ENCODE measurements at places on chromosomes 7 and 10. TPM values are rescaled to one million over a fixed set of nuclear protein-coding genes. Genes with fewer than 3 reads are reported as not detected.

DNA sequence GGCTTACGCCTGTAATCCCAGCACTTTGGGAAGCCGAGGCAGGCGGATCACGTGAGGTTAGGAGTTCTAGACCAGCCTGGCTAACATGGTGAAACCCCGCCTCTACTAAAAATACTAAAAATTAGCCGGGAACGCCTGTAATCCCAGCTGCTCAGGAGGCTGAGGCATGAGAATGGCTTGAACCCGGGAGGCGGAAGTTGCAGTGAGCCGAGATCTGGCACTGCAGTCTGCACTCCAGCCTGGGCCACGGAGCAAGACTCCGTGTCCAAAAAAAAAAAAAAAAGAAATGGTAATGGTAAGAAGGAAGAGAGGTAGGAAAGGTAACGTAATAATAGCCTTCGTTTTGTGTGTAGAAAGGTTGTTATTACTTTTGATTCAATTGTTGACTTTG lies 1.2 kb downstream of the HSPA14 start:
- DNase-seq, result no peak

DNA sequence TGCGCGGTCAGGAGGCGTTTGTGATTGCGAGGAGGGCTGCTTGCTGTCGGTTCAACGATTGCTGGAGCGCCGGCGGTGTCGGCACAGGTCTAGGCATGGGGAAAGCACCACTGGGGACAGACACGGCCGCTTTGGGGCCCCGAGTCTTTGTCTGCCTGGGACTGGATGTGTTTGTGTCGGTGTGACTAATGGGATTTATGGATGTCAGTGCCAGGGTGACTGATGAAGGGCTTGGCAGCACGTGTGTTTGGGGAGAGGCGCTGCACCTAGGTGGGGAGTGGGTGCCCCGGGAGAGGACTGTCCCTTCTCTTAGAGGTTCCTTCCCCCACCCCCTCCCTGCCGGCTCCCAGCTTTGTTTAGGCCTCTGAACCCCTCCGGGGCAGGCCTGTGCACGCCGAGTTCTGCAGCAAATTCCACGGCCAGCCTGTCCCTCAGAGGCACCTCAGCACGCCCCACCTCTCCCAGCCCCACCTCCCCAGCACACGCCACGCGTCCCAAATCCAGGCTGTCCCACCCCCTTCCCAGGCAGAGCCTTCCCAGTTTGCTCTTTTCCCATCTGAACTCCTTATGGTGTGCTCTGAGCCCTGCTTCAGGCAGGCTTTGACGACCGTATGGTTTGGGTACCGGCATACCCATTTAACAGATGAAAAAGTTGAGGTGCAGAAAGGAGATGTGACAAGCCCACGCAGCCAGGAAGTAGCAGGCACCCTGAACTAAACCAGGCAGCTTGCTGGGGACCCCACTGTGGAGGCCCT lies 6.4 kb upstream of the TNRC18 start:
- DNase-seq, result no peak

DNA sequence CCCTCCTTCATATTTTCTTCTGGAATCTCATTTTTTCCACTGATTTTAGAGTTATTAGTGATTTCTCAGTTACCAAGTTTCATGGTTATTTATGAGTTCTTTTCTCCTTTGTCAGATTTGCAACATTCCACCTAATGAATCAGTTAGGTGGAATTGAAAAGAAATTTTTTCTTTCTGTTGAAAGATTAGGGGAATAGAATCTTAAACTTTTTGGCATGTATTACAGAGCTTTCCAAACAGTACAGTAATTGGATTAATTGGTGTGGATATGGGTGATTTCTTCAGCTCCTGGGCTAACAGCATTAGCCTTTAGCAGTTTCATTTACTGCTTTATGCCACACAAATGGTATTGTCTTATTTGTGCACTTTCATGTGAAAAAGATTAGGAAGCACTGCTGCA lies 17.0 kb downstream of the STAM start:
- DNase-seq, result no peak

DNA sequence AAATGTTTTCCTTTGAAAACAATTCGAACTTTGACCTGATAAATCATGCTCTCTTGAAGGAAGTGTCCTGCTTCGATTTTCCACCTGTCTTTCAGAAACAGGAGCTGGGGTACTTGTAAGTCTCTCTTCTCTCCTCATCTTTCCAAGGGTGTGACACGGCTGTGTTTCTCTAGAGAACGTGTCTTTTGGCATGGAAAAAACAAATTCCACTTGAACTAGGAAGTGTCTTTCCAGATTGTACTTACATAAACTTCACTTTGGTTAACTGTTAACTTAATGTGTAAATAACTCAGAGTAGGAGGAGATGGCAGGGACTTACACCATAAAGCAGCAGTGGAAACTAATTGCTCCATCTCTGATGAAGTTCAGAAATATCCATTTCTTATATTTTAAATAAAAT lies 4.2 kb upstream of the CALCR start:
- DNase-seq, result no peak

DNA sequence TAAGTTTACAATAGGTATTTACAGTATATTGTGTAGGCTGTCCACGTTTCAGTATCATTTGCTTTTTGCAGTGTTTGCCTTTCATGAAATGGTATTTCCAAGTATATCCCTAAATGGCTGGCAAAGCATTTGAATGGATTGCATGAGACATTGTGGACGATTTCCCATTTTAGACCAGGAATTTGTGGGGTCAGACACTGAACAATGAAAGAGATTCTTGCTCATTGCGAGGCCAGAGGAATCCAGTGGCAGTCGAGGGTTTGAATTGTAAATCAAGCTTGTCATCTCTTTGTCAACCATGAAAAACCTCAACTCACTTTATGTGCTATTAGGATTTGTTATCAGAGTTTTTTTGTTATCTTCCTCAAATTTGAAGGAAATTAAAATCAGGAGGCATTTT lies 70.8 kb downstream of the CREB5 start:
- DNase-seq, result no peak

- DNase-seq, result no peak
Measured at GRCh38 chr7:128235471-128235870, 5.6 kb upstream of the LEP start.

Gene BBS9
- total RNA-seq, result 10.1 TPM

Gene TRPV5
- not detected for total RNA-seq

DNA sequence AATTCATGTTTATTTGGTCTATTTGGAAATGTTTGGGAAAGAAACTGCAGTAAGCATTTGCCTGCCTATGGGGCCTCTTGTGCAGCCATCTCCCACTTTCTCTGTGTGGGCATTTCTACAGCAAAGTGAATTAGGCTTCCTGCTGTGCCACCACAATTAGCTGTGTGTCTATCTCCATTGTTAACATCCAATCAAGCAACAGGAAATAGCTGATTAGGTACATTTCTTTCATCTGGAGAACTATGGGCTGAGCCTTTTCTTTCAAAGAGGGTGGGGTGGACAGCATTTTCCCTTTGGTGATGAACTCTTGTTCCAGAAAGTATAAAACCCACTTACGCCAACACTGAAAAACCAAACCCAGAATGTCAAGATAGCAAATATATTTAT lies 640.0 kb downstream of the ACTR3B start:
- DNase-seq, result no peak

All from activated CD4-positive, alpha-beta T cell treated with anti-CD3 and anti-CD28 coated beads, Interleukin-2, amount 10 ng/mL, durations not matched to agents 7 days and 5 days (primary cell).